Activated T-cell treated with anti-CD3 and anti-CD28 coated beads, Interleukin-2, amount 50 U/mL, for 48 hours (primary cell): ENCODE measurements at places on chromosomes 2 and 18.

- no peak for DNase-seq
Observed at GRCh38 chr2:226638576-226638975, 161.0 kb downstream of the IRS1 start.

DNA sequence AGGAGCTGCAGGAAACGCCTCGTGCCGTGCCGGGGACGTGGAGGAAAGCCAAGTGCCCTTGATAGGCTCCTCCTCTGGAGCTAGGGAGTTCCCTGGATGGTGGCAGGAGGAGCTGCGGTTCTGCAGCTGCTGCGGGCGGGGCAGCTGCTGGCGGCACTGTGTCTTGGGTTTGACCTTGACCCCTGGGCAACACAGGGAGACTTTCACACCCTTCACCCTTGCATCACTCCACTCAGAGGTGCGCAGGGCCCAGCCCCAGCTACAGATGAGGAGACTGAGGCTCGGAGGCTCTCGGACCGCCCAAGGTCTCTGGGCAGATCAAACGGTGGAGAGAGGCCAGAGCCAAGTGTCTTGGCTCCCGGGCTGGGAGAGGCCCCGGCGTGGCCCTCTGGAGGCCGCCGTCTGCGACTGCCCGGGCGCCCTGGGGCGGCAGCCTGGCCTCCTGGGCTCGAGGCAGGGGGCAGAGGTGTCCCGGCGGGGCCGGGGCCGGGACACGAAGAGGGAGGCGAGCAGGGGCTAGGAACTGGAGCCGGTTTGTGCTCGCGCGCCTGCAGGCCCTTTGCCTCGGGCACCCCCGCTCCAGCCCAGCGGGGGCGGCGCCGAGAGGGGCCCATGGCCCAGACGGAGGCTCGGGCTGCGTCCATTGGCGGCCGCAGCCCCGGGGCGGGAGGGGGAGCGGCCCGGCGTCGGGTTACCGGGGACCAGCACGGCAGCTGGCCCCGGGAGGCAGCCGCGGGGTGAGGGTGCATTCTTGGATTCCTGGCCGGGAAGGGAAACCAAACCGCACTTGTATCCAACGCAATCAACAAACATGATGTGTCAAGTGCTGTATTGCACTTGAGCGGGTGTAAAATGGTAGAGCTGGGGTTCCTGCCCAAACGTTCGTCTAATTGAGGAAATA lies 129.6 kb upstream of the SLC1A4 start:
- no peak for DNase-seq

DNA sequence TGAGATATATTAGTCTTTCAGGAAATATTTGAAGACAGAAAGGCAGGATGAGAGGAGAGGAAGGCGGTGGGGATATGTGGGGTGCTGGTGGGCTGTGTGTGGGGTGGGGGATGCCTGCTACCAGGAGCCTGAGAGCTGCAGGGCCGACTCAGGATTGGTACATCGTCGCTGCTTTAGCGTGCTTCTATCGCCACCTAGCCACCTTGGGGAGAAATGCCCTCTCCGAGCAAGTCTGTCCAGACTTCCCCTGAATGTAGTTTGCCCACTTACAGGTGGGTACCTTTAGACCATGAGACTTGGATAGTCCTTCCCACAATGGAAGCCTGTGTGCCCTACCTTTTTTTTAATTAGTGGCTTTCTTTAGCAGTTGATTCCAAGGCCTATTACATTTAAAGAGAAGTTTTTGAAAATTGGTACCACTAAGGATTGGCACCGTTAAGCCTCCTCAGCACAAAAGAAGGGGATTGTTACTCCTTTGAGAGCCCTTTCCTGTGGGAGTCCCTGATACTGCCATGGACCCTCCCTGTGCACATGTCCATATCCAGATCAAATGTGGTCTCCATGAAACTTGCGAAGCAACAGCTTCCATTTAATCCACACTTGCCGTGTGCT lies 114.1 kb upstream of the NDUFV2 start:
- peak; percentile 64 for DNase-seq

DNA sequence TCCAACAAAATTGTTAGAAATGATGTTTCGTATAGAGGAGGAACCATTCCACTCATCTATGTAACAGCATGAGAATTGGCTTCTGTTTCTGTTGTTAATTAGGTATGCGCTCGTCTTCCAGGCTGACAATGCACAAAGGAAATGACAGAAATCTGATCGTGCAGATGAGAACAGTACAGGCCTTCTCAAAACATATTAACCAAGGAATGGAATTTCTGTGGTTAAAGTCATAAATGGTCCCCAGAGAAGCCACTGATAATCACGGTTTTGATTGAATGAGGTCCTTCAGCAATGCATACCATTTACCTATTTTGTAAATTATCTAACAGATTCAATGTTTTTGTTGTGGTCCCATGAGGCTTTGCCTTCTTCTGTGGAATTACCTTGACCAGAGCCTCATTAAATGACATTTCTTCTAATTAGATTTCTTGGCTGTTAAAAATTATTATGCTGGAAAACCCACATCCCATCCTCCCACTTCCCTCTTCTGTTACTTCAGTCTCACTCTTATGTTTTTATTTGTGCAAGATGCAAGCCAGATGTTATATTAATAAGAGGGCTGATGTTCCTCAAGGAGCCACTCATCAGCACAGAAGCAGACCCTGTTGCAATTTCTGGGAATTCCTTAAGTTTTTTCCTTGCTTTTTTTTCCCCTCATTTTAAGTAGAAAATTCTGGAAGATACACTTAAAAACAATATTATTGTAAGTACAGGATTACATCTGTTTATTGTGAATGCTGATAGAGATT lies 395.8 kb downstream of the PID1 start:
- DNase-seq = no peak

GRCh38 chr2:171523088-171524017 lies 1.1 kb downstream of the CYBRD1 start:
- peak; percentile 47 for DNase-seq

DNA sequence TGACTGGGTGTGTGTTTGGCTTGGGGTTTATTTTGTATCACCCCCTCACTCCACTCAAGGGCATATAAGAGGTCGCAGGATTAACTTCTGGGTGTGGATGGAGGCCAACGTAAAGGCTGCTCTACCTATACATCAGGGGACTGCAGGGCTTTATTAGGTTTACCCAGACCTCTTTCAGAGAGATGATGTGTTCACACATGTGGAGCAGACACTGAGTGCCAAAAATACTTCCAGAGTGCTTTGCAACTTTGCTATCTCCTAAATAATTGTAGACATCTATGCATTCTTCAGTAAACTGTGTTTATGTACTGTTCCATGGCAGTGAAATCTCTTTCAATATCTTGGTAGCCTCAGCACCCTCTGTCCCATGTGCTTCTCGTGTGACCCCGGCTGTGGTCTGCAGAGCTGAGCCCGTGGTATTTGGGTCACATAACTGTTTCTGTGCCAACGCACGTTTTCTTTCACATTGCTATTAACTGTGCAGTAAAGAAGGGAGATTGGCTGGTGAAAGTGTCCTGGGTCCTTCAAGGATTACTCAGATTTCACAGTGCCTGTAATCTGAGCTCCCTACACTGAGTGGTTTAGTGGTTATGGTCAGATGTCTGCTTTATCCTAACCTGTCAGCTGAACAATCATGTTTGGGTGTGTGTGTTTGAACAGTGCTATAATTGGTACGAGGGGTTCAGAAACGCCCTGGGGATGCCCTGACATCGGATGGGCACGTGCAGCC lies 208.1 kb downstream of the VAPA start:
- no peak for DNase-seq

DNA sequence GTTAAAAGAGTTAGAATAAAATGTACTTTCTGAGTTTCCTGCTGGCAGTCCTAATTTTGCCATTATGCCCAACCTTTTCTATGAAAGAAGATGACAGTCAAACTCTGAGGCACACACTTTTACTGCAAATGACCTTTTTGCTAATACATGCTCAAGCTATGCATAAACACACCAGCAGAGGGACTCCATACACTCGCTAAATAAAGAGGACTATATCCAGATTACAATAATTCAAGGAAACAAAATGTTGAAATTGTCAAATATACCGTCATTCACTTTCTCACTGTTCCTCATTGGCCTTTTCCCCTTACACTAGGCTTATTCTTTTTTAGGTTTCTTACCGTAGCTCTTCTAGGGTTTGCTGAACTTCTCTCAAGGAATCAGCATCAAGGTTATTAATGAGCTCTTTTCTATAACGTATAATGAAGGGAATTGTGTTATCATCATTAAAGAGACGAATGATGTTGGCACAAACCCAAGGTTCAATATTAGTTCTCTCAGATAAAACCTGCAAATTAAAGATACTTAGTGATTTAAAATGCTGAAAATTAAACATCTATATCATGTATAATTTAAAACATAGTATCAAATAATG lies 25.7 kb downstream of the SRBD1 start:
- no peak for DNase-seq

GRCh38 chr18:45589356-45590035 lies 25.8 kb upstream of the SLC14A2 start:
- DNase-seq = no peak

DNA sequence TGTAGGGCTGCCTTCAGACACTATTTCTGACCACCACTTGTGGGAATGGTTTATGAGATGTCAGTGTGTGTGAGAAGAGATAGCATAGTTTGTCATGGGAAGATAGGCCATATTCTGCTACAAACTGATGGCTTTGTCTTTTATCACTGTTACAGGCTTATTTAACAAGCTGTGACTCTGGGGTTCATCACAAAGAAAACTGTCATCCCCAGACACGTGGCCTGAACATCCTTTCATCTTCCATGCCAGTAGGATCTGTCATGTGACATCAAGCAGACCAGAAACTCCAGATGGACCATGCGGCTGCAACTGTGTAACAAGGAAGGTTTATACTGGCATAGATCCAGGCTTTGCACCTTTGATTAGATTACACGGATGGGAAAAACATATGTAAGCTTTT lies 128.6 kb upstream of the KCNH7 start:
- no peak for DNase-seq

GRCh38 chr2:202373490-202373889 lies 2.6 kb upstream of the BMPR2 start:
- DNase-seq = no peak

GRCh38 chr2:206361407-206362045 lies 81.8 kb upstream of the ADAM23 start:
- peak; percentile 51 for DNase-seq

GRCh38 chr2:100395532-100396350 lies 21.7 kb downstream of the CHST10 start:
- DNase-seq = no peak

DNA sequence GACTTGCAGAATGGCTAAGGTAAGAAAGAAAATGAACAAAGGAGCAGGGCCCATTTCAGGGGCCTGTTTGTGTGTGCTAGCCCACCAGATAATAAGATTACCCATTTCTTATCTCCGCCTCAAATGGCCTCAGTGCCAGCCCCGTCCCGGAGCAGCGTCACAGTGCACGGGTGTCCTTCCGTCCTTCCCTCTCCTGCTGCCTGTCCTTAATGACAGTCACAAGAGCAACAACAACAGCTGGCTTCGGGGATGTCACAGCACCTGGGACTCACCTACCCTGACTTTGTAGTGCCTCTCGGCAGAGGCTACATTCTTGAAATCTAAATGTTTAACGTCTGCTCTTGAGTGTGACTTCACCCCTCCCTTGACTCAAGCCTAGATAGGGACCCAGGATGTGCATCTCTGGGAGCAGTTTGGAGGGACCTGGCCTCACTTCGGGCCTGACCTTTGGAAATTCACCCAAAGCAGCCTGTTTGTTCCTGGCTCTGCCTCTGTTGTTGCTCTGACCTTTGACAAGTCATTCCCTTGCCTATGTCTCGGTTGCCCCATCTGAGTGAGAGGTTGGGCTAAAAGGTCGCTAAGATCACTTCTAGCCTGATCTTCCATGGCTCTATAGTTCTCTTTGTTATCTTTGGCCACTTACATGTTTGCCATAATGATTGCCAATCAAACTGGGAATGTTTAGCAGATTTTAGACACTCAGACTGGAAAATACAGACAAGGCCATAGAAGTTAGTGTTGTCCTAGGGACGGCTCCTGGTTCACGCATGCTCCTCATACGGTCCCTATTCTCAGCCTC lies 122.5 kb downstream of the KLHL29 start:
- DNase-seq = no peak

DNA sequence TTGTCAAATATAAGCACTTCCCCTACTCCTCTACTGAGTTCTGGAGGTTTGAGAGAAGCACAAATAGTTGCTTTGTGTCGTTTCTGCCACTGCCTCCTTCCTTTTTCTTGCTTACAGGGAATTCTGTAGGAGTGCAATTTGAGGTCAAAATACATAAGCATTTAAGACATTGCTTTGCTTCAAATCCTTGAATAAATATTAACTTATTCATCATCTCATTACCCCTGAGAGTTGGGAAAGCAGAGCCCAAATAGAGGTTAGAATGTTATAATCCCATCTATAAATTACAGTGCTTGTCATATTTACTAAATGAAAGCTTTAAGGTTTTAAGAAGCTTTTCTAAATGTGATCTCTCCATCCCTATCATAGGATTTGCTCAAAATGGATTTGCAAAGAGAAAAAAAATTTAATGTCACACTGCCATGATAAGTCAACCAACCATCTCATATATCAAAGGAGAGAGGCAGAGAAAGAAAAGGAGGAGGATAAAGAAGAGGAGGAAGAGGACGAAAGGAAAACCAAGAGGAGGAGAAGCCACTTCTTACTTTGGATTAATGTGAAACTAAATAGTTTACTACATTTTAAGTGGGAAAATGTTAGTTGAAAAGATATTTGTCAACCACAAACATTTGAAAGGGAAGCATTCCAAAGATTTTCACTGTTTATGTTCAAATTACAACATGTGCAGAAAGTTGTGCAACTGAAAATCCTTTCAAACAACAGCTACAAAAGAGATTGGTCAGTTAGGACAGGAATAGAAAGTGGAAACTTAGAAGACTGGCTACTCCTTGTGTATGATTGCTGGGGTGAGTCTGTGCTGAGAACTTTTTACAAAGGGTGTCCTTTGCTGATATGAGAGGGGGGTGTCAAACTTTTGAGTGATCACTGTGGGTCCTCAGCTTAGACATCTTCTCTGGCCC lies 277.3 kb upstream of the FN1 start:
- DNase-seq = no peak

DNA sequence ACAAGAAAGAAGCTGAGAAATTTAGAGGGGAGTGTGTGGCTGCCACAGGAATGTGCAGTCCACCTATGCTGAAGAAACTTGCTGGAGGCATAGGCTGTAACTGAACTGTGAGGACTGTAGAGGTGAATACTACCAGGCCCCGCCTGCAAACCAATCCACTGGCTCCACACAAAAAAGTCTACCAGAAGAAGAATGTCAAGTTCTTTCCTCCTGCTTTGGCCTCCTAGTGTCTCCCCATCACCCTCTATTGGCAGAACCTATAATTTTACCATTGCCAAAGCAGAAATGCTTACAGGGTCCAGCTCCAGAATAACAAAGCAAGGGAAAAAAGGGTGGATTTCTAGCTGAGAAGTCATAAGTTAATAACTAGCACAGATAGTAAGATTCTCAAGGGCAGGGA lies 5.9 kb upstream of the ATP5MC3 start:
- no peak for DNase-seq

GRCh38 chr18:9599328-9599727 lies 15.0 kb downstream of the PPP4R1 start:
- DNase-seq = no peak

GRCh38 chr2:41510108-41510507 lies 537.7 kb upstream of the PKDCC start:
- no peak for DNase-seq

DNA sequence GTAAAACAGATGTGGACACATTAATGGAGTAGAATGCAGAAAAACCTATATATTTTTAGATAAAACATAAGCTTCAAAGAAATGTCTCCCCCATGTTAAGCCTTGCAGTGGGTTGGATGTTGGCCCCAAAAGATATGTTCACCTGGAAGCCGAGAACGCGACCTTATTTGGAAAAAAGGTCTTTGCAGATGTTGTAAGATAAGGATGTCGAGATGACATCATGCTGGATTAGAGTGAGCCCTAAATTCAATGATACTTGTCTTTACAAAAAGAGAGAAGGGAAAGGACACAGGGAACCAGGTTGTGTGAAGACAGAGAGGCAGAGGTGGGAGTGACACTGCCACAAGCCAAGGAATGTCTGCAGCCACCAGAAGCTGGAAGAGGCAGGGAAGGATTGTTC lies 3.1 kb upstream of the NCK2 start:
- DNase-seq = no peak
